Thymus (tissue), 14 donors: ENCODE measurements at places on chromosomes 12 and 14.

DNA sequence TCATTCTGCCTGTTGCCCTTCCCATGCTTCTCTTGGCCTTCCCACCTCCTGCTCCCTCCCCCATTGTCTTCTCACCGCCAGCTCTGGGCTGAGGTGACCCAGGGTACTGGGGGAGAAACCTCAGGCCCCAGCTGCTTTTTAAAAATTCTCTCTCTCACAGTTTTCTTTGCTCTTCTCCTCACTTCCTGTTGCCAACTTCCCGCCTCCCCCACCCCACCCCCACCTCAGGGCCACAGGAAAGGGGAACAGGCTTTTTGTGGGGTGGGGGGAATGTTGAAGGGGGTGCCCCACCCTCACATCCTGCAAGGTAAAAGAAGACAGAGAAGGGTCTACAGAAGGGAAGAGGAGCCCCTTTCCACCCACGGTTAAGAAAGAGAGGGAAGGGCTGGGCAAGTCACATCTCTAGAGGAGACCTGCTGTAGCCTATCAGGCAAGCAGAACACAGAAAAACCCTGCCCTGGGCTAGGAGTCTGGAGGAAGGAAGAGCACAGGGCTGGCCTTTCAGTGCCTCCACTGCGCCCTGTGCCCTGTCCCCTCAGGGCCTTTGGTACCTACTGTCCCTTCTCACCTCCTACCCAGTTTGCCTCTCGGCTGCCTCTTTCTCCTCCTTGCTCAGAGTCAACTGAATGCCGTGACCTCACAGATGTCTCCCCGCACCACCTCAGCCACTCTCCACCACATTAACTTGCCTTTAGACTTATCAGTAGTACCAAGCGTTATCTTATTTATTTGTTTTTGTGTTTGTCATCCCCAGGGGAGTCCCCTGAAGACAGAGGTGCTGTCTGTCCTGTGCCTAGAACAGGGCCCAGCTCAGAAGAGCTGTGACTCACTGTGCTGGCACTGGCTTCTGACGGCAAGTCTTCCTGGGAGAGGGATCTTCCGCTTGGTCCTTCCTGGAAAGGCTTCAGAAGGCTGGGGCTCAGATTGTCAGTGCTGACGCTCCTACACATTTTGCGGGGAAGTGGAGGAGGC, 1.7 kb downstream of the ARHGAP9 start:
- peak overlapping the region; percentile 95 for H3K27ac ChIP-seq
- H3K4me1 ChIP-seq: peaks cover 31% of the 10 kb centered on the region
- H3K27me3 ChIP-seq: peaks cover 18% of the 10 kb centered on the region
- peak; percentile 68 for DNase-seq
- peak overlapping the region; percentile 84 for H3K4me3 ChIP-seq

GRCh38 chr12:114625294-114625851, 58.6 kb downstream of the TBX3 start:
- H3K4me3 ChIP-seq: no peak overlapping the region
- peak; percentile 21 for DNase-seq
- no peaks in the 10 kb centered on the region for H3K27me3 ChIP-seq

DNA sequence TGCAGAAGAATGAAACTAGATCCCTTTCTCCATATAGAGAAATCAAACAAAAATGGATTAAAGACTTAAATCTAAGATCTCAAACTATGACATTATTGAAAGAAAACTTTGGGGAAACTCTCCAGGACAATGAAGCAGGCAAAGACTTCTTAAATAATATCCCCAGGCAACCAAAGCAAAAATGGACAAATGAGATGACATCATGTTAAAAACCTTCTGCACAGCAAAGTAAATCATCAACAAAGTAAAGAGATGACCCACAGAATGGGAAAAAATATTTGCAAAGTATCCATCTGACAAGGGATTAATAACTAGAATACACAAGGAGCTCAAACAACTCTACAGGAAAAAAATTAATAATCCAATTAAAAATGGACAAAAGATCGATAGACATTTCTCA, 101.0 kb downstream of the RALGAPA1 start:
- no peak overlapping the region for H3K4me3 ChIP-seq
- no peaks in the 10 kb centered on the region for H3K27me3 ChIP-seq
- H3K27ac ChIP-seq: no peak overlapping the region
- no peaks in the 10 kb centered on the region for H3K36me3 ChIP-seq

DNA sequence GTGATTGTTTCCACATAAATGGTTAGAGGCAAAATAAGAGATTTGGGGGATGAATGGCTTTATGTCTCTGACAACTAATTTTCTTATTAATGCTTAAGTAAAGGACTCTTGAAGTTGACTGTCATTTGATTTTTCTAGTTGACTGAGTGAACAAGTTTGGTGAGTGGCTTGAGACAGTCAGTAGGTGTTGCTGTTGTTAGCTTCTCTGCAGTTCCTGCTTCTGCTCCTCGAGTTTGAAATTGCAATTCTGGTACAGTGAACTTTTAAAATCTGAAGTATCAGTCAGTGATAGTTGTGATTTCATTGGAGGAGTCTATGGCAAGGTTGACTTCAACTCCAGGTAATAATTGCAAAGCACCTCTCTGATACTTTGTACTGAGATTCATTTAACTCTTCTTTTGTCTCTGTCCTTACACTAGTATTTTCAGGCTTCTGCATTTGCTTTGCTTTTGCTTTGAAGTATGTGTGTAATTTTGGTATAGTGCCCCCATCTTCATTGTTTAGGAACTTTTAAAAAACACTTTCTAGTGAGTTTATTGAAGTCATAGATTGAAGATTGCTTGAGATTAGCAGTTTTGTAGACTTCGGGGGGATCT, 415.5 kb downstream of the PCNX1 start:
- H3K27me3 ChIP-seq: peaks cover 5% of the 10 kb centered on the region
- no peak overlapping the region for H3K4me3 ChIP-seq
- H3K4me1 ChIP-seq: peaks cover 19% of the 10 kb centered on the region
- H3K36me3 ChIP-seq: no peaks in the 10 kb centered on the region

- H3K36me3 ChIP-seq: no peaks in the 10 kb centered on the region
- no peak overlapping the region for H3K4me3 ChIP-seq
- DNase-seq: no peak
- H3K27ac ChIP-seq: no peak overlapping the region
- no peaks in the 10 kb centered on the region for H3K4me1 ChIP-seq
These were observed 13.9 kb upstream of the CLEC4E start for GRCh38 chr12:8554451-8555195.

DNA sequence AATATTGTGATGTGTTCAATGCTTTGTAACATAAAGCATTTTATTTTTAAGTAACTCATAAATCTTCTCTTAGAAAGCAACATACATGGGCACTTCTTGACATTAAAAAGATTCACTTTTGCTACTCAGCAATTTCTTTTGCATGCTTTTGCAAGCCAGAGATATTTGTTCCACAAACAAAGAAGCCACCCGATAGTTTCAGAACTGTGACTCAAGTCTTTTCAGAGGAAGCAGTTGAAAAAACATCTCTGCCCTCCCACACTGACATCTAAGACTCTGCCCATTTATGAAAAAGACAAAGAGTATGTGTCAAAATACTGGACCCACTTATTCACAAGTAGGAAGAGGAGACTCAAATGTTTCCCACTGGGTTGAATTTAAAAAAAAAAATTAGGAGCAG, 7.5 kb downstream of the APPL2 start:
- peaks cover 4% of the 10 kb centered on the region for H3K4me1 ChIP-seq
- DNase-seq: peak; percentile 25
- H3K4me3 ChIP-seq: no peak overlapping the region
- no peaks in the 10 kb centered on the region for H3K27me3 ChIP-seq

GRCh38 chr12:131867471-131867870, 27.0 kb upstream of the ULK1 start:
- no peak overlapping the region for H3K4me3 ChIP-seq
- H3K27me3 ChIP-seq: no peaks in the 10 kb centered on the region
- H3K36me3 ChIP-seq: no peaks in the 10 kb centered on the region
- no peaks in the 10 kb centered on the region for H3K4me1 ChIP-seq
- DNase-seq: no peak

DNA sequence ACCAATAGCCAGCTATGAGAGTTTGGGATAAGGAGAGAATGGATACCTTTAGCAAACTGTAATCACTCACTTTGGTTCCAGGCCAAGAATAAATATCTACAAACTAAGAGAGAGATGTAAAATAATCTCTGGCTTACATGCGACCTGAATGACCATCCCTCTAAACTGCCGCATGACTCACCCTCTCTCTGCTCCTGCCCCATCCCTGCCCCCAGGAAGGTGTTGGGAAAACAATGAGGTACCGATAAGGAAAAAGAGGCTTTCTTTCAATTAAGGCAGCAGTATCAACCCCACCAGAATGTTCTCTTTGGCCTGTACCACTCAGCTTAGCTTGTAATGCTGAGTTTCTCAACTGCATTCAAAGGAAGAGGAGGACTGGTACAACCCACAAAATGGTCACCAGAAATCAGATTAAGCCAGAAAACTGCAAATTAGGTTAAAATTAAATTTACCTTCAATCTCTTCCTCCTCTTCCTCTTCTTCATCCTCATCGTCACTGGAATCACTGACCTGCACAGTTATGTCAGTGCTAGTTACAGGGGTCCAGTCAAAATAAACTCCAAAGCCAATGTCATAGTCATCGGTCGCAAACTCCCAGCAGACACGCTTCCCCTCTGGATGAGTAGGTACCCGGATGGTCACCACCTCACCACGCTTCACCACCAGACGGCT, 22.0 kb downstream of the GSTZ1 start:
- no peaks in the 10 kb centered on the region for H3K27me3 ChIP-seq
- DNase-seq: no peak
- H3K4me3 ChIP-seq: no peak overlapping the region
- no peak overlapping the region for H3K27ac ChIP-seq
